Neural progenitor cell (in vitro differentiated cells): ENCODE measurements at places on chromosomes 12 and 14. TPM values are rescaled to one million over a fixed set of nuclear protein-coding genes. Genes with fewer than 3 reads are reported as not detected.

The TTC9 gene
- total RNA-seq, result 3.5 and 3.7 TPM in 2 replicates

DNA sequence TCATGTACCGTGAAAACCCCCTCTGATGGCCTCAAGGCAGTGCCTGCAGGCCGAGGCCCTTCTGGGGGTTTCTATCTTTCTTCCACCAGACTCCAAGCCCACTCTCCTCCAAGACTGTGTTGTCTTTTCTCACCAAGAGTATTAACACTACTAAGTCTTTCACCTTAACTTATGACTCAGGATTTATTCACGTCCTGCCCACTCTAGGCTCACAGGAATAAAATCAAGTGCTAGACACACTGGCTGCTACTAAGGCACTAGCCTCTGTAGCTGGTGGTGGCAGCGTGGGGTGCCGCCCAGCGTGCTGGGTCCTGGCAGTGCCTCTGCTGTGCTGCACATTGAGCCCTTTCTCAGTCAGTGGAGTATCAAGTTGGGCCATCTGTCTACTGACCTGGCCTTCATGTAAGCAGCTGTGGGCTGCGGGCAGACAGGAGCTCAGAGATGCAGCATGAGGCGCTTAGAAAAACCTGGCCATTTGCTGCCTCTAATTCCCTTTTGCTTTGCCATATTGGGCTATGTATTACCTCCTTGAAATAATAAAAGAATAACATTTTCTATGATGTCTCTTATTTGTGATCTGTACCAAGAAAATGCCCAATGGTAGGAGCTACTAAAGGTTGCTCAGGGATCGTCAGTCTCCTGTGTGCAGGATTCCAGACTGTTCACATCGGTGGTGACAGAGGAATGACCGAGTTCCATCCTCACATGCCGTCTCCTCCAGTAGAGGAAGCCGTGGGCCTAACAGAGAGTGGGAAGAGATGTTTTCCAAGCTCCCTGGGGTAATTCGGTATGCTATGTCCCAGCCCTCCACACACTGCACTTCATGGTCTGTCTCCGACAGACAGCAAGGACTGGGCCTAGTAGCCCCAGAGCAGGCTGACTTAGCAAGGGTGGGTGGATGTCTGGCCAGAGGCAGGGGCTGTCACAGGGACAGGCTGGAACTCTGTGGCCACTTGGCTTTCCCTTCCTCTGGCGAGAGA is 39.9 kb downstream of the MAX start:
- H3K36me3 ChIP-seq, result no peaks in the 10 kb centered on the region
- H3K4me1 ChIP-seq, result no peaks in the 10 kb centered on the region
- no peak for DNase-seq
- H3K27ac ChIP-seq, result no peak overlapping the region
- H3K27me3 ChIP-seq, result no peaks in the 10 kb centered on the region

- no peaks in the 10 kb centered on the region for H3K36me3 ChIP-seq
- DNase-seq, result no peak
- H3K27me3 ChIP-seq, result no peaks in the 10 kb centered on the region
- H3K27ac ChIP-seq, result no peak overlapping the region
These were observed 21.6 kb upstream of the TESC start for GRCh38 chr12:117120787-117121186.

The METTL25 gene
- 9.3 and 11.2 TPM in 2 replicates for total RNA-seq

The KCNJ8 gene
- 0.06 TPM in 1 of 2 replicates, not detected in the other for total RNA-seq
